Left hindlimb (tissue), 1 donor: ENCODE measurements at places on chromosomes 6 and 20.

DNA sequence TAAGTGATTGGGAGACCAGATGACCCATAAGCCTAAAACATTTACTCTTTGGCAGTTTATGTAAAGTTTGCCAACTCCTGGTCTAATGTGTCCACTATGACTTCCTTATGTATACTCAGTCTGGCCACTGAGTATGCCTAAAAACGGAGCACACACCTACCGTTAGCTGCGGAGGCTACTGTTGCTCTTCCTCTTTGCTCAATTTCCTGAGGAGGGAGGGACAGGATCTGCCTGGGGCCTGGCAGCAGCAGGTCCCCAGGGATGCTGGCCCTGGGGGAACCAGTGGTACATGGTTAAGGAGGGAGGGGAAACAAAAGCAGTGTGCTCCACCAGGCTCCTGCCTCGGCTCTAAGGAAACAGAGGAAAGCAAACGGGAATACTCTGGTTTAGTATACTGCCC is 113.5 kb downstream of the CDYL start:
- DNase-seq = no peak

GRCh38 chr20:20199361-20200160 is 147.2 kb downstream of the CFAP61 start:
- DNase-seq = no peak

DNA sequence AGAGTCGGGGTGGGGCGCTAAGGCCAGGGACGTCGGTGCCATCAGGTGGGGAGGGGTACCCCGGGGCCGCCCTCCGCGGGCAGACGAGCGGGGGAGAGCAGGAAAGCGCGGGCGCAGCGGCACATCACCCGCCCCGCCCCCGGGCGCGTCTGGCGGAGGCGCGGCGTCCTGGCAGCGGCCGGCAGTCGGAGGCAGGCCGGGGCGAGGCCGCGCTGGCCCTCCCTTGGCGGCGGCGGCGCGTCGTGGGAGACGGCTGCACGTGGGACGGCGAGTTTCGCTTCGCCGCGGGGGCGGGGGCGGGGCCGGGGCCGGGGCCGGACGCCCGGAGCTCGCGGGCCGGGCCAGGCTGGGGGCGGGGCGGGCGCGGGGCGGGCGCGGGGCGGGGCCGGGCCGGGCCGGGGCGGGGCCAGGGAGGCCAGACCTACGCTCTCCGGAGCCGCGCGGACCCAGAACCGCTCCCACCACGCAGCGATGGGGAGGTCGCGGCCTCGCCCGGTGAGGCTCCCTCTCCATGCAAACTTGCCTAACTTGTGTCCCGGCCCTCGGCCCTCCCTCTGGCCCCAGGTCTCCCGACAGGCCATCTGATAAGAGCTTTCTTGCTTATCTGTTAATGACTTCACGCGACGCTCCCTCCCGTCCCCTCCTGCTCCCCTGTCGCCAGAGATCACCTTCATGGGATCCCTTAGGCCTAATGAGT is 12.5 kb downstream of the ITPR3 start:
- DNase-seq = peak; percentile 75

DNA sequence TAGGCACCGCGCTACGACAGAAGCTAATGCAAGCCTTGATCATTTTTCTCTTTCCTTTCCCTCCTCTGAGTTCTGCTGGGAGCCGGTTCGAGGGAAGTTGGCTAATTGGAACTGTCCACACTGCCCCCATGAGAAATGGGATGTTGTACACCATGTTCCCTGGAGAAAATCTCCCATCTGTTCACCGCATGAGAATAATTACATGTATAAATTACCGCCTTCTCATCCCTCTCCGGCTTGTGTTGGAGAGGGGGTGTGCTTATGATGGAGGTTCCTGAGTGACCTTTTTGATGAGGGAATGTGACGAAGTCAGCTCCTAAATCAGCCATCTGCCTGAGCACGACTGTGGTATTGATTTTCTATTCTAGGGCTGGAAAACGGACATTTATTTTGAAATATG is 320.2 kb upstream of the SULF2 start:
- DNase-seq = no peak

DNA sequence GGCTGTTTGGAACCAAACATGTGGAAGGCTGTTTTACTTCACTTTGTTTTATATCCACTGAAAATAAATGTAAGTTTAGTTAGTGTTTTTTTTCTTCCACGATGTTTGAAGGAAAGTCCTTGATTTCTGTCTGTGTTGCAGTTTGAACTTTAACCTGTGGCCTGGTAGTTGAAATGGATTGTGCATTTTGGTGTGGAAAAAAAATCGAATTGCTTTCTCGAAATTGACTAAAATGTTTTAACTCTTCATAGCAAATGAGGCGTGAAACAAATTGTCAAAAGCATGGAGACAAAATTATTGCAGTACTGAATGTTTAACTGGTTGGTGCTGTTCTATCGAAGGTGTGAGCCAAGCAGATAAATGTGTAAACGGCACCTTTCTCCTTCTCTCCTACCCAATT is 24.5 kb downstream of the ARID1B start:
- DNase-seq = no peak

DNA sequence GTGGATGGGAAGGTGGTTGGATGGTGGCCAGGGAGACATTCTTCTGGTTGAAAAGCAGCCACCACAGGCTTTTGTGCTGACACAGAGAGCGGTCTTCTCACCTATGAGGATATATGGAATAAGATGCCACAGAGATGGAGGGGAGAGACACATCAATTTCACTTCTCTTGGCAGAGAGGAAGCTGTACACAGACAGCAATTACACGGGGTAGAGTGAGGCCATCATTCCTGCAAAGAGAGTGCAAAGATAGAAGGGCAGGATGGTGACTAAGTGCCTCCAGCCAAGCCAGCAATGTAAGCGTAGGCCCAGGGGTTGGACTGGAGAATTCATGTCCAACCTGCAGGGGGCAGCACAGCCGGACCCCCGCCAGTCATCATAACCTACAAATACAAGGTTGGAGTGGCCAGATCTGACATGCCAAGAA is 56.4 kb downstream of the NRN1 start:
- DNase-seq = no peak

- DNase-seq = no peak
Observed at GRCh38 chr20:14696937-14697336, 359.5 kb upstream of the FLRT3 start.

GRCh38 chr6:84811351-84811750 is 47.0 kb upstream of the TBX18 start:
- no peak for DNase-seq

- DNase-seq = no peak
Observed at GRCh38 chr6:169993861-169994481, 242.5 kb downstream of the ERMARD start.

- no peak for DNase-seq
Observed at GRCh38 chr6:28486988-28487742, 28.4 kb downstream of the GPX6 start.

DNA sequence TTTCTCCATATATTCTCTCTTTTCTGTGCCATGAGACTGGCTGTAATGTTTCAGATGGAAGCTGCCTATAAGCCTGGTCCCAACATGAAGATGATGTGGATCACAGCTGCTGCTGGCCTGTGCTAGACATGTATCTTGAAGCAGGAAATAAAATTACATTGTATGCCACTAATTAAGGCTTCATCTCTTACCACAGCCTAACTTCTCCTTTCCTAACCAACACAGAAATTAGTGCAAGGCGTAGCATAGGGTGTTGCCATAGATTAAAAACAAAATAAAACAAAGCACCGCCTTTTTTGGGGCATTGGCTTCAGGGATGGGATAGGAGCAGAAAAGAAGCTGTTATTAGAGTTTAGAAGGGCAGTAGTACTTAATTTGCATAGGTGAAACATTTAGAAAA is 4.7 kb upstream of the SLC17A4 start:
- DNase-seq = no peak
